T-helper 17 cell (primary cell): ENCODE measurements at places on chromosomes 7 and 10.

DNA sequence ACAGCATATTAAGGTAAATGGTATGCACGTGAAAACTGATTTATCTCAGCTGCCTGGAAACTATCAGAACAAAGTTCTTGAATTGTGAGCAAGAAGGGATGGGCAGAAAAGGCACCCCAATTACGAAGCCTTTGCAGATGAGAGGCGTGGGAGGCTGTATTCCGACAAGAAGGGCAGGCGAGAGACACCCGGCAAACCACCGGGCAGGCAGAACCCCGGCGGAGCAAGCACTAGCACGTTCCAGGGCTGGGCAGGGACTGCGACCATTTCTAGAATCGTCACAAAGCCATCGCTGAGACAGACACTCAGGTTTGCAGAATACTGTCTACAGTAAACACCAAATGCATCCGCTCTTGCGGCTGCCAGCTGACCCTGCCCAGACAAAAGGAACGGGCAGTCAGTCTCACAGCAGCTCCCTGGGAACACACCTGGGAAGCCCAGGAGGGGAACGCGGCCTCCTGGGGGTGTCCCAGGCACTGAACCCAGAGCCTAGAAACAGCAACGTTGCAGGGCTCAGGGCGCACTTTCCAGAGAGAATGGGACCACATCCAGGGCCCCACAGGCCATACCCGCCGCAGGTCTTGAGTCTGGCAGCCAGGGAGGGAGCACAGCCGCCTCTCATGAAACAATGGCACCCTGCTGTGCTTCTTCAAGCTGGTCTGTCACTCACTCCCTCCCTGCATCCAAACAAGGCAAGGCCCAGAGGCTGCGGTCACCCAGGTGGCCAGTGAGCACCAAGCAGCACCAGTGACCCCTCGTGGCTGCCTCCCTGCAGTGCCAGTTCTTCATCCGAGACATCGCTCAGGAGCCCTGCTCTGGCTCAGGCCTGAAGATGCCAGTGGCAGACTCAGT is 261.9 kb downstream of the PTPRN2 start:
- no peak for DNase-seq

- DNase-seq, result no peak
These were observed 44.1 kb upstream of the ADO start for GRCh38 chr10:62760401-62760800.

- peak; percentile 44 for DNase-seq
These were observed 147.6 kb downstream of the ARID5B start for GRCh38 chr10:62048919-62049623.

DNA sequence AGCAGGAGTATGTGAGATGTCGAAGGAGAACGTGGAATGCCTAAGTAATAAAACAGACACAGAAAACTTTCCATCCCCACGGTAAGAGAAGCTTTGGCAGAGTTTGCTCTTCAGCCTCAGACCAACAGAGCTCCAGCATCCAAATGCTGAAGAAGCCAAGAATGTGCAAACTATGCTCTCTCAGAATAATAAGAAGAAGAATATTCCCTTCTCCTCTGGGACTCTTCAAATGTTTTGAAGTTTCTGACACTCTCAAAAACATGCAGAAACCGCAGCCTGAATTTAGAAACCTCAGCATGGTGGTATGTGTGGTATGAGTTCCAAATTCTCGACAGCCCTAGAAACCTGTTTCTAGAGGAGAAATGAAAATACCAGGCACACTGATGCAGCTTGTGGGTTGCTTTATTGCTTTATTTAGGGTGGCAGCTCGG is 113.3 kb downstream of the KCNMA1 start:
- no peak for DNase-seq

- DNase-seq, result no peak
These were observed 21.9 kb downstream of the LRRC17 start for GRCh38 chr7:102934701-102935100.

GRCh38 chr10:101563007-101563406 is 25.1 kb downstream of the POLL start:
- no peak for DNase-seq

DNA sequence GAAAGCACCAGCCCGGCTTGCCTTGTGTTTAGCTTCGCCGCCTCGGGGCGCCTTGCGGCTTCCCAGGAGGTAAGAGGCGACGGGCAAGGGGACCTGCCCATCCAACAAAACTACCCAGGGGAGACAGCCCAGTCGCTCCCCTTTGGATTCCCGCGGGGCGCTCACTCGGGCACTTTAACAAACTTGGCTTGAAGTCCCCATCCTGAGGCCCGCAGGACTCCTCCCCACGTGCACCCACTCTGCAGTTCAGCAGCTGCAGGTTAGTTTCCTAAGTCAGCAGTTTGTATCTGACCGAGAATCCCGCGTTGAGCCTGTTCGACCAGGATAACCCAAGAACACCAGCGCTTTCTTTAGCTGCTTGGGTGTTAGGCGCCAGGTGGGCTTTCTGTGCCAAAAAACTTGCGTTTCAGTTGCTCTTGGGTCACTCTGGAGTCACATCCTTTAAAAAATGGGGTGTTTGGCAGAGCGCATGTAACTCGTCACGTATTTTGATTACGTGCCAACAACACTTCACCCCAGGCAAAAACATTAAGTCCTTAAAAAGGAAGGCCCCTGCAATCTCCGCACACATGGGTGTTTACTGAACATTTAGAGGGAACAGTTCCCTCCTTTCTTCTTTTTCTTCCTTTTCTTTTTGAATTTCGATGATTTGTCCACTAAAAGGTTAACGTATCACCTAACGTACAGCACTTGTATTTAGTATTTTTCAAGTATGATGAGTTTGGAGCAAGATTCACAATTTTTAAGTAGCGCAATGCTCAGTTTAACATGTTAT is 876 bp downstream of the DNAH11 start:
- no peak for DNase-seq
